HuH-7.5 (cell line): ENCODE measurements at places on chromosomes 3 and 15.

- no peak for DNase-seq
These were observed 67.9 kb downstream of the ULK4 start for GRCh38 chr3:41893977-41894376.

DNA sequence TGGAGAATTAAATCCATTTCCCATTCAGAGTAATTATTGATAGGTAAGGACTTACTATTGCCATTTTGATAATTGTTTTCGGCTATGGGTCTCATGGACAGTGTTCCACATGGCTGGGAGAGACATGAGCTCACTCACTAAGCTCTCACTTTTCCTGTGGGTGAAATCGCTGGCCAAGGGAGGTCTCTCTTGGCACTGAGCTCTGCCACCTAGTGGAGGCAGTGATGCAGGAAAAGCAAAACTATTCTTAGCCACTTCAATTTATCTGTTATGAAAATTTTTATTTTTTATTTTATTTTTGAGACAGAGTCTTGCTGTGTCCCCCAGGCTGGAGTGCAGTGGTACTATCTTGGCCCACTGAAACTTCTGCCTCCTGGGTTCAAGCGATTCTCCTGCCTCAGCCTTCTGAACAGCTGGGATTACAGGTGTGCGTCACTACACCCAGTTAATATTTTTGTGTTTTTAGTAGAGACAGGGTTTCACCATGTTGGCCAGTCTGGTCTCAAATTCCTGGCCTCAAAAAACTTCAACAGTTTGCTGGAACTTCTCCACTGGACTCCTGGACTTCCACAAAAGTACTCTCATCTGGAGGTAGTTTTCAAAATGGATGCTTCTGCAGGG, 4.7 kb upstream of the RNF13 start:
- DNase-seq = peak; percentile 31

- no peak for DNase-seq
These were observed 258.9 kb downstream of the ABHD5 start for GRCh38 chr3:43949594-43949993.

GRCh38 chr15:33190539-33190938, 4.0 kb downstream of the FMN1 start:
- no peak for DNase-seq

- DNase-seq = no peak
These were observed 228.8 kb downstream of the DIPK2A start for GRCh38 chr3:144200466-144200865.

- DNase-seq = no peak
These were observed 74.0 kb downstream of the OXNAD1 start for GRCh38 chr3:16338999-16339398.
